ENCODE measurements at places on chromosomes 5 and 9.

- no peak for DNase-seq
These were observed at the start of gene HSDL2 for GRCh38 chr9:112380102-112380824. Gene HSDL2, plus strand, starts transcription at chr9:112380108. Its CDS starts 56 bp downstream, at chr9:112380164.

DNA sequence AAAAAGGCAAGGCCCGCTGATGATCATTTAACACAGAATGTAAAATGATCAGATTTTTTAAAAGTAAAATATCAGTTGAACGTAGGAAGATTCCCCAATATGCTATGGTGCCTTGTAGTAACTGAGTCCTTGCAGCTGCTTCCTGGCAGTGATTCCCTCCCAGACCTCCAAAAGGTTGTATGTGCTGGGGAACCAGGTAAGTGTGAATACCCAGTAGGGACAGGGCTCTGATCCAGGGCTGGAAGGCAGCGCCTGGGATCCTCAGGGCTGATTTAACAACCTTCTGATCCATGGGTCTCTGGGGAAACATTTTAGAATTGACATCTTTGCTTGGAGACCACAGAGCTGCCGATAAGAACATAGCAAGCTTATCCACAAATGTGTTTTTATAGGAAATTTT lies 76.7 kb upstream of the IL6ST start:
- DNase-seq = no peak

DNA sequence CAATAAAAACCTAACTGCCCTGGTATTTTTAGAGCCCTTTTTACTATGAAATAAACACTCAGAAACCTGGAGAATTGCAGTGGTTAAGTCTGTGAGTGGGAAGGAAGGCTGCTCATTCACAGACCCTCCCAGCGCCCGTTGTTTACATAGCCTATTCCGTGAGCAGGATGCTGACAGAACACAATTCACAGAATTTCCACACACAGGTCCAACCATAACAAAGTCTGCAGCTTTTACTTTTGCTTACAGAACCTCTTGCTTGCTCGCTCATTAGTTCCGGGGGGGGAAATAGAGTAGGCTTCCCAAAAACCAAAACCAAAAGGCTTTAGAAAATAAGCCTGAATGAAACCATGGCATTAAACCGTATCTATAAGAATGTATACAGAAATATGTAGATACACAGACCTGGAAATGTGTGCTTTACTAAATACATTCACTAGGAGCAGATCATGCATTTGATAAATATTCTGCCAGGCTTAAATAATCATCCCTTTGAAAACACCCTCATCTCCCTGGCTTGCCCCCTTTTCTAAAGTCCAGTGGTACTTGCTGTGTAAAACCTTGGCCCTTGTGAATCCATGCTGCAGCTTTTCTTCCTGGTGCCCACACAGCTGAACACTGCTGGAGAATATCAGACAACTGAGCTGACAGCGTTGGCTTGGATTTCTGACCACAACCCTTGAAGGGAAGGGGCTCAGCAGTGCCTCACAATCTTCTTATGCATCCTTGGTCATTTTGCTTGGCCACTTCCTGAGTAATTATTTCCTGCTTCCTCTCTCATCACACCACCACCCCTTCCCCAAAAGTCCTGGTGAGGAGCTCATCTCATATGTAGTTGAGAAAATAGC lies 128.0 kb downstream of the FANCC start:
- no peak for DNase-seq

- DNase-seq = peak; percentile 13
These were observed 72.6 kb downstream of the SMARCA2 start for GRCh38 chr9:2087500-2088313.

- DNase-seq = no peak
These were observed 20.9 kb downstream of the GIN1 start for GRCh38 chr5:103098993-103099392.

DNA sequence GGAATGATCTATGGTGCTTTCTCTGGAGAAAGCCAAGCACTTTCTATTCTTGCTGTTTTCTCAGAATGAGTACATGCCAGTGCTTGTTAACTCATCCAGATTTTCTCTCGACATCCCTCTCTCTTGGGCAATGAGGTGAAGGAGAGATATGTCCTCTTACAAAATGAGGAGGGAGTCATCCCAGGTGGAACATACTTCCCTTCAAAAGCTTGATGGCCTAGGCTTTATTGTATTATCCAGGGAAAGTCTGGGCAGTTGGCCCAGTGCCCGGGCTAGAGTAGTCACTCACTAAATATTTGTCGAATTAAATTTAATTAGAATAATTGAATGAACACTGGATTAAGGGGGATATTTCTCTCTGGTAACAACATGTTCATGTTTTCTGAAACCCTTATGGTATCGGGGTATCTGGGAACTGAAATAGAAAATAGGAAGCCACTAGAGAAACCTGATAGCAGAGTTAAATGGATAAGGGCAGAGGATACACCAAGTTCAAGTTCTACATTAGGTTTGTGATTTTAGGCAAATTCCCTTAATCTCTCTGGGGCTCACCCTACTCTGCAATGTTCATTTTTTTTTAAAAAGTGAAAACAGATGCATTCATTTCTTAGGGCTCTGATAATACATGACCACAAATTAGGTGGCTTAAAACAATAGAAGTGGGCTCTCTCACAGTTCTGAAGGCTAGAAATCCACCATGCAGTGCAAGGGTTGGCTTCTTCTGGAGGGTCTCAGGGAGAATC lies 99.6 kb downstream of the LIFR start:
- no peak for DNase-seq

DNA sequence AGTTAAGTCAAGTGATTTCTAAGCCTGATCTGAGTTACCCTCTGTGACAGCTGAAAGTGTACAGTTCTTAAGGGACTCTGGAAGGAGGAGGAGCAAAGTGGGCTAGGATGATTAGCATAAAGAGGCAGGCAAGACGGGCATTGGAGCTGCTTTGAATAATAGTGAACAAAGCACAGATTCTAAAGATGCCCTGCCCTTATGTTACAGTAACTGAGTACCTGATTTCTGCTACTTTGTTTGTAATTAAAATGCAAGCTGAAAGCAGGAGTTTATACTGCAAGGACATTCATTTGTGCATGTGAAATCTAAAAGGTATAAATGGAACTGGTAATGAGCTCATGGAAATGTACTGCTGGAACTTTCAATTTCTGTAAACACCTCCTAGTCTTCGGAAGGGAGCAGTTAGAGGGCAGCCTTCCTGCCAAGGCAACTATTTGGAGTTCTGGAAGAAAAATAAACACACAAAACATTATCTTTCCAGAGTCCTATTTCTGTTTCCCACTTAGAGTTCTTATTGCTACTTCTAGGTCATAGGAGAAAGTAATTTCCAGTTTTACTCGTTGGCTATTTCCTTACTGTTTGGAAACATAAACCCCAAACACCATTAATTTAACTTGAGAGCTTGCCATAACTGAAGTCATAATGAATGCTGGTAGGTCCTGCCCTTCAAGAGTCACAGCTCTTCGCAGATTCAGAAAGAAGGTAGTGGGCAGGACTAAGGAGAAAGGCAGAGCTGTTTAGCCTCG lies at the start of gene RANBP3L:
Gene RANBP3L, minus strand, starts transcription at position 45 of the 746 bp plus-strand sequence. CDS start 486 bp downstream, outside the sequence.
- DNase-seq = no peak

- DNase-seq = no peak
These were observed 69.5 kb downstream of the RXRA start for GRCh38 chr9:134395737-134396257.

Measured in GM12891 (cell line).